ENCODE measurements at places on chromosomes 12 and 14. TPM values are rescaled to one million over a fixed set of nuclear protein-coding genes. Genes with fewer than 3 reads are reported as not detected.

- DNase-seq, result peak; percentile 37
Observed at GRCh38 chr12:108802101-108802961, 55.1 kb downstream of the SSH1 start.

- DNase-seq, result no peak
Observed at GRCh38 chr12:20815574-20815973, 5.1 kb downstream of the SLCO1B3 start.

Gene SCNN1A
- total RNA-seq, result 2.2 TPM

DNA sequence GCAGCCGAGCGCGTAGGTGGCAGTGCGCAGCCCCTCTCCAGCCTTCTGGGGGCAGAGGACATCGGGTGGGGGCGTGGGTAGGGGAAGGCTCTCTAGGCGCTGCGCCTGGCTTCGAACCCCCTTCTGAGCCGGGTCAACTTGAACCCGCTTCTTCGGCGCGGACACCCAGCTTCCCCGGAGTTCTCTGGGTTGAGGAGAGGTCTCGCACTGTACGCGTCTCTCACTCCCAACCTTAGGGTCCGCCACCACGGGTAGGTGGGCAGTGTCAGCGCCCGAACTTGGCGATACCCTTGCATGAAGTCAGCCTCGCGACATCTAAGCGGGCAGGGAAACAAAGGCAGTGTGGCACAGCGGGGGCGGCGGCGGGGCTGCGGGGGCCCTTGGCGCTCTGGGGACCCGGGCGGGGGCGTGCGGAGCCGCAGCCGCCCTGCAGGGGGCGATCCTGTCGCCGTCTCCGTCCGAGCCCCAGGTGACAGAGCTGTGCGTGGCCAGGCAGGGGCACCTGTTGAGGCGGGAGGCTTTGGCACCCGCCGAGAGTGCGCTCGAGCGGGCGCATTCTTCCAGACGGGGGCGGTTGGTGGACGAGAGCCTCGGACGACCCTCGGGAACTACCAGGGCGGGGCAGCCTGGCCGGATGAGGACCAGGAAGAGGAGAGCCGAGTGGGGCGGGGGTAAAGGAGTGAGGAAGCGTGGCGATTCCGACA lies 1.1 kb downstream of the GALNT16 start:
- DNase-seq, result peak; percentile 59

Gene P3H3
- 48.8 TPM for total RNA-seq

- DNase-seq, result no peak
Observed at GRCh38 chr12:39301422-39301821, 141.5 kb downstream of the KIF21A start.

GRCh38 chr12:96063046-96063445 lies 27.7 kb upstream of the LTA4H start:
- DNase-seq, result no peak

Gene GNB3
- 9.0 TPM for total RNA-seq

Gene KRT85
- not detected for total RNA-seq

GRCh38 chr12:49507139-49507538 lies 31.7 kb upstream of the KCNH3 start:
- no peak for DNase-seq

- no peak for DNase-seq
Observed at GRCh38 chr14:71555654-71556559, 376.3 kb upstream of the RGS6 start.

- DNase-seq, result no peak
Observed at GRCh38 chr12:53964315-53964713, 8.6 kb upstream of the HOXC11 start.

Gene KRT6C
- not detected for total RNA-seq

GRCh38 chr14:68249661-68250451 lies 430.3 kb downstream of the RAD51B start:
- DNase-seq, result no peak

DNA sequence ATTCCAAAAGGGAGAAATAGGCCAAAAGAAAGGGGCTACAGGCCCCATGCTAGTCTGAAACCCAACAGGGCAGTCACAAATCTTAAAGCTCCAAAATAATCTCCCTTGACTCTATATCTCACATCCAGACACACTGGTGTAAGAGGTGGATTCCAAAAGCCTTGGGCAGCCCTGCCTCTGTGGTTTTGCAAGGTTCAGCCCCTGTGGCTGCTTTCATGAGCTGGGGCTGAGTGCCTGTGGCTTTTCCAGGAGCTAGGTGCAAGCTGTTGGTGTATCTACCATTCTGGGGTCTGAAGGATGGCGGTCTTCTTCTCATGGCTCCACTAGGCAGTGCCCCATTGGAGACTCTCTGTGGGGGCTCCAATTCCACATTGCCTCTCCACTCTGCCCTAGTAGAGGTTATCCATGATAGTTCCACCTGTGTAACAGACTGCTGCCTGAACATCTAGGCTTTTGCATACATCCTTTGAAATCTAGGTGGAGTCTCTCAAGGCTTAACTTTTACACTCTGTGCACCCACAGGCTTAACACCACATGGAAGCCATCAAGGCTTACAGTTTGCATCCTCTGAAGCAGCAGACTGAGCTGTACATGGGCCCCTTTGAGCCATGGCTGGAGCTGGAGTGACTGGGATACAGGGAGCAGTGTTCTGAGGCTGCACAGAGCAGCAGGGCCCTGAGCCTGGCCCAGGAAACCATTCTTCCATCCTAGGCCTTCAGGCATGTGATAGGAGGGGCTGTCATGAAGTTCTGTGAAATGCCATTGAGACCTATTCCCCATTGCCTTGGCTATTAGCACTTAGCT lies 66.5 kb upstream of the ABCD2 start:
- no peak for DNase-seq

GRCh38 chr12:12028668-12029402 lies 41.9 kb upstream of the BCL2L14 start:
- DNase-seq, result no peak

All from endothelial cell (in vitro differentiated cells).